Stimulated activated CD8-positive, alpha-beta memory T cell treated with anti-CD3 and anti-CD28 coated beads, Interleukin-7, amount 100 ng/mL, for 1 hour (primary cell): ENCODE measurements at places on chromosomes 12 and 14.

DNA sequence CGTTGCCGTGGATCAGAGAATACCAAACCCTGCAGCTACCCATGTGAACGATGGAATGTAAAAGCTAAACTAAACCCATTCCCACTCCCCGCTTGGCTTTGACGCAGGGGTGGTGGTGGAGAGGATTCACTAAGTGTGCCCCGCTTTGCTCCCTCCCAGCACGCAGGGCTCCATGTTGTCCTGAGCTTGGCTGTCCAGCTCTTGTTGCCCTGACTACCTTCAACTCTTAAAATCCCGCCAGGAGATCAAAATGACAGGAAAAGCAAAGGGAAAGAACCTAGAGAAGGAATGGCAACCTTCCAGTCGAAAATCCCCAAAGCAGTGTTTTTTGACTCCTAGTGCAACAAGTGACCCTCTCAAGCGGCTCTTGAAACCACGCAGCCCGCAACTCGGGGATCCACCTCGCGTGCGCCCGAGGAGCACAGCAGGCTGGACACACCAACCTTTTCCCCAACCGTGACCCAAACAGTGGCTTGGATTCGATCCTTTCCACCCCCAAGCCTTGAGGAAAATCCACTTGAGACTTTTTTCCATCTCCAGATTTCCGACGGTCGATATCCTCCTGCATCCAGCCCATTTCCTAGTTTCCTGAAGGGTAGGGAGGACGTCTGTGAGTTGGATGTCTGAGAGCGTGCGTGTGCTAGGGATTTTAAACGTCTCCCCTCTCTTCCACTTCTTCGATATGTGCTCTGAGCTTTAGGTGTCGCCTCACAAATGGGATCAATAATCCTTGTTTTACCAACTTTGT is 1.4 kb downstream of the SYT10 start:
- DNase-seq, result no peak

DNA sequence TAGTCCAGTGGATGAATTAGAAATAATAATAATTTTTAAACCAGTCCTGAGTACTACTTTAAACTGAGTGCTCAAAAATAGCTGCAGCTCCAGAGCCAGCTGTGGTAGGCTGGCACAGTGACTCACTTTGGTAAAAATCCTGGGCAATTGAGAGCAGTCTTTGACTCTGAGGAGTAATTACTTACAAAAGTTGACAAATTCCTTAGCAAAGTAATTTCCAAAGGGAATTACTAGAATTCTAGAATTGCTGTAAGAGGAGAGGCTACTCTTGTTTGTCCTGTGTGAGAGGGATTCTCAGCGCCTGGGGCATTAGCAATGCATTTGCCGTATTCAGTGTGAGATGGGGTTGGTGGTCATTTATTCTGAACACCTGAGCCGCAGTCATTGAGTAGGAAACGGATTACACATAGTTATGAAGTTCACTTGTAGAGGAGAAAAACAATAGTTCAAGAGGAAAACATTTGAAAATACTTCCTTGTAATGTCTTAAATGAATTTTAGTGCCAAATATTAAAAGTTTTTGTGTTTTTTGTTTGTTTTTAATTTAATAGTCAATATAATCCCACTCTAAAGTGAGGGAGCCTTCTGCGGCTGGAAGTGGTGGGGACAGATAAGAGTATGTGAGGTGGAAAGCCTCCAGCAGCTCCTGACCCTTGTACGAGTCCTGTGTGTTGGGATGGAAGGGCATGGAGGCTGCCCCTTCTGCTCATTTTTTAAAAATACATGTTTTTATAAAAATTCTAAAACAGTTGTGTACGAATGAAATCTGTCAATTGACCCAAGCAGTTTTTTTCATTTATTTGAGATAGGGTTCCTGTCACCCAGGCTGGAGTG is 41.9 kb downstream of the EID3 start:
- no peak for DNase-seq

- DNase-seq, result no peak
Measured at GRCh38 chr12:46101485-46101869, 111.1 kb upstream of the SCAF11 start.

- DNase-seq, result no peak
Measured at GRCh38 chr12:32522331-32523221, 123.2 kb downstream of the FGD4 start.

DNA sequence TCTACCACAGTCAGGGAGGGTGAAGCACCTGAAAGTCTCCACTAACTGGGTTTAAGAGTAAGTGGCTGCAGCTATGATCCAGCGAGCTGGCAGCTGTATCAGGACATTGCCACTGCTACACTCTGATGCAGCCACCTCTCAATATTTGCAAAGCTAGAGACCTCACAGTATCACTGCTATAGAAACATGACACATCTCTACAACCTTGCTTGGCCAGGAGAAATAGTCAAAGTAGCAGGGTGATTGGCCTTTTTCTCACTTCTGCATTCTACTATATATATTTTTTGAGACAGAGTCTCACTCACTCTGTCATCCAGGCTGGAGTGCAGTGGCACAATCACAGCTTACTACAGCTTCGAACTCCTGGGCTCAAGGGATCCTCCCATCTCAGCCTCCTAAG is 9.3 kb upstream of the FMNL3 start:
- DNase-seq, result no peak

DNA sequence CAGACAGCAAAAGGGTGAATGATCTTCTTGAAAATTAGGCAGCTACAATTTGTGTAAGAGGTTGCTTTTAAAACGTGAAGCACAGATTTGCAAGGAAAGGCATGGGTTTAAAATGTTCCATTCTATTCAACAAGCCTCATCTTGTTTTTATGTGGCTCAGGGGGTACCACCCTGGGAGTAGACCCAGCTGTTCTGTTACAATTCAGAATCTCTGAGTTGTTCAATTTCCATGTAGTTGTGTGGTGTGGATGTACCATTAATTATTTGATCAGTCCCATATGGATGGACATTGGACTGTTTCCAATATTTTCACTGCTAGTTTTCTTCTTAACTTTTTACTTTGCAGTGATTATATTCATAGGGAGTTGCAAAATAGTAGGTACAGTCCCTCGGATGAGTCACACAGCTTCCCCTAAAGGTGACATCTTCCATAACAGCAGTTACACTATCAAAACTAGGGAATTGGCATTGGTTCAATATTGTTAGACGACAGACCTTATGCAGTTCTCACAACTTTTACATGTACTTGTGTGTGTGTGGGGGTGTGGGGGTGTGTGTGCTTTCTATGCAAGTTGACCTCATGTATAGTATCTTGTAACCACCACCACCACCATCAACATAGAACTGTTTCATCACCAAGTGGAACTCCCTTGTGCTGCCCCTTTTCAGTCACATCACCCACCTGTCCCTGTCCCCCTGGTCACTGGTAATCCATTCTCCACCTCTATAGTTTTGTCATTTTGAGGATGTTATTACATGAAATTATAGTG is 59.0 kb upstream of the CAPRIN2 start:
- DNase-seq, result no peak

- no peak for DNase-seq
Measured at GRCh38 chr12:113222730-113223531, 1.7 kb downstream of the TPCN1 start.

DNA sequence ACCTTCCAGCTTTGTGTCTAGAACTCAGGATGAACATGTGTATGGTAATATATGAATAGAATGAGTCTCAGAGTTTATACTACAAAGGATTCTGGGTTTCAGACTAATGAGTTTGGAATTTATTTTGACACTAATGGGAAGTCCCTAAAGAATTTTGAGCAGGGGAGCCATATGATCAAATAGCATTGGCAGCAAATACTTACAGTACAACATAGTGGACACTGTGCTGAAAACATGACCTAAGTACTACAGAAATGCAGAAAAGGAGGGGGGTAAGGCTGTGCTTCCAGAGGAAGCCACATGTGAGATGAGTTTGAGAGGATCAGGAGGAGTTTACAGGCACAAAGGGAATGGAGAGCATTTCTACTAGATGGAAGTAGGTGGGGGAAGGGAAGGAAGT is 225.8 kb downstream of the C12orf42 start:
- DNase-seq, result no peak
